Activated CD4-positive, alpha-beta T cell treated with anti-CD3 and anti-CD28 coated beads for 1 hour (primary cell): ENCODE measurements at places on chromosomes 12 and 14.

DNA sequence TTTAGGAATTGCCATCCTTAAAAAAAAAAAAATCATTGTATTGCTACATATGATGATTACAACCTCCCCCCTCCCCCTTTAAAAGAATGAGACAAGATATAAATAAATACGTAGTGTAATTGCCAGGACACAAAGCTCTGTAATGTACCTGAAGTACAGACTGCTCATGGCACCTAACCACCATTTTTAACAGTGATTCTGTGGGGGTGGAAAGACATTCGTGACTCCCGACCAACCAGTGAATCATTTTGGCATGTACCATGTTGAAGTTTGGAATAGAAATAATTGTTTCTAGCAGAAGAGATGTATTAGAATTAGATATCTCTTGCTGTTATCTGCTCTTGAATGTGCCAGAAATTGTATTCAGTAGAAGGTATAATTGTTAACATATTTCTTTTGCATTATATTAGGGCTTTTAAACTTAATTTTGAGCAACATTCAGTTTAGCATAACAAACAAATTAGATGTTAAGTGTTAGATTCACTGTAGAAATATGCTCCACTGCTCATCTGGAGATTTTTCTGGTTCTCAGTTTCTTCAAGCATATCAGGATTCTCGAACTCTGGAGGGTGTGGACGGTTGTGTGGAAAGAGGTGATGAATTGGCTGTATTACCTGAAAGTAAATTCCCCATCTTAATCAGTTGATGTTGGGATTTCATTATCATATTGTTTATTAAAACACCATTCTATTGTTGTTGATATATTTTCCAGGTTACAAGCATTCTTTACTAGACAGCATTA, 31.1 kb downstream of the FRS2 start:
- no peak for DNase-seq

DNA sequence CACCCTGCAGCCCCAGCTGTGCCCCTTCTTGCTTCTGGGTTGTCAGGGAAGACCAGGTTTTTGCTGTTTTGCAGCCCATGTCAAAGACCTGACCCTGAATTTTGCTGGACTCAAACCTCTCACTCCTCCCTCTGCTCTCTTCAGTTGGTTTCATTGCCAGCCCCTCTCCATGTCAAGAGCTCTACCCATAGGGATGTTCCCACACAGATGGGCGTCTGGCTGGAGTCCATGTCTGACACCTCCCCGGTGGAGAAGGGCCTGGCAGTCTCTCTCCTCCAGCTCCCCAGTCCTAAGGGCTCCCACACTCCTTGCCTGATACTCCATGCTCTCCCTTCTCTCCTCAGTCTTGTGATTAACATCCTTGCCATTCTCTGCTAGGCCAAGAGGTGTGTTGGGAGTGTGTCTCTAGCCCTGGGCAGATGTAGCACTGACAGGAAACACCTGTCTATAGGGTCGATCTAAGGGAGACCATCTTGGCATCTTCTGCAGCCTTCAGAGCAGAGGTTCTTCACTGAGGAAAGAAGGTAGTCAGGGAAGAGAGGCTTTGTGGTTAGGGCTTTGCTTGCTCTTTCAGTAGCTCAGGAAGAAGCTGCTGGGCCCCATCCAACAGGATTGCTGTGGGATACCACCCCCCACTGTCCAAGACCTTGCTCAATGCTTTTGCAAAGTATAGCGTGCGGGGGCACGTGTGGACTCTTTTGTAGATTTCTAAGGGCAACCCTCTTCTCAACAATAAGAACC, 4.7 kb downstream of the ASIC1 start:
- no peak for DNase-seq

DNA sequence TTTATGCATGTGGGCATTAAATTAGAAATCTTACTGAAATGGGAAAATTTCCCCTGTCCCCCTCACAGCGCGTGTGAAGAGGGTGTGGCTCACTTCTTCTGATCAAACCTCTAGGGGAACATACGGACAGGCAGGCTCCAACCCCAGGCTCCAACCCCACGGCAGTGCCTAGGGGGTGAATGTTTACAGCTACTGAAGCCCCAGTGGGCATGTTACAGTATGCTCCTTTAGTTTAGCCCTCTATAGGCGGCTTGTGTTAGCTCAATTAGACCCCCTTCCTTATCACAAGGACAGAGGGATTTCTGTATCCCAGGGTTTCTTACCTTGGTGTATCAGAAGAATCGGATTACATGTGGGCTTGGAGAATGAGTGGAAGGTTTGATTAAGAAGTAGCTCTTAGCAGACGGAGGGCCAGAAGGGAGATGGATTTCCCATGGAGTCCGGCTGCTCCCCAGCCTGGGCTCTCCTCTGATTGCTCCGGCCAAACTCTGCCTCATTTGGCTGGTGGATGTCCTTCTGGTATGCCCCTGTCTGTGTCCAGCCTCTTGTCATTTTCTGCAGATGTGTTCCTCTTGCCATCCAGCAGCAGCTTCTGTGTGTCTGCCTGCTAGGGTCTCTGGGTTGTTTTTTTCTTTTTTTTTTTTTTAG, 223.7 kb downstream of the TMTC2 start:
- no peak for DNase-seq

GRCh38 chr14:30553311-30553989, 5.5 kb upstream of the G2E3 start:
- DNase-seq: no peak

- DNase-seq: no peak
These were observed 212.3 kb upstream of the NUDT4 start for GRCh38 chr12:93165384-93165932.

DNA sequence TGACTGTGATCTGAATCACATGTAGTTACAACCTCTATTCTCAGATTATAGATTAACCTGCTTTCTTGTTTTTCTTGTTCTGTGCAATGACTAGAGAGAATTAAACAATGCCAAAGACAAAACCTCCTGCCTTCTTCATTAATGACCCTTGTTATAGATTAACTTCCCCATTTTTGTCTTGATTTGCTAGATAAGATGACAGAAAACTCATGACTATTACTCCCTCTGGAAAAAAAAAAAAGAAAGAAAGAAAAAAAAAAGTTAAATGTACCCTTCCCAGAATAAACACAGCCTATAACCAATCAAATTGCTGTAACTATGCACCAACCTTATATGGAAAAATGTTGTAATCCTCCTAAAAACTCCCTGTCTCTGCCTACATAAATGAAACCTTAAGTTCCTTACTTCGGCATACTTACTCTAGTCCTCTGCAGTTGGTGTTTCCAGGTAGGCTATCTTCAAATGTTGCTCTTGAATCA, 41.1 kb upstream of the PCED1B start:
- DNase-seq: no peak

DNA sequence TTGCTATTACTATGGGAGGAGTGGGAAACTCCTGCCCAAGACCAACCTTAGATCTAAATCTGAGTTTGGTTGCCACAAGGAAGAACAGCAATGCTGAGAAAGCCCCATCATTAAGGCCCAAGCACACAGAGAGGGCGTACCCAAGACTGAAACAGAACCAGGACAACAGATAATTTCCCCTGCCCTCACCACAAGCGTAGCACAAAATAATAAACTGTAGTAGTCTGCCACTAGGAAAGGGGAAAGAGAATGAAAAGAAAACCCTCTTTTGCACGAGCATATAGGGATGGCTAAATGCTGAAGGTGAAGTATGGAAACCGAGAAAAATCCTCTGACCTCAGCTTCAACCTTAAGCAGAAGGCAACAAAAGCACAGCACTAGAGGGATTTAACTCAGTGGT, 76.5 kb upstream of the DHRS4 start:
- no peak for DNase-seq

GRCh38 chr12:2864198-2864597, 7.4 kb upstream of the TEX52 start:
- no peak for DNase-seq

DNA sequence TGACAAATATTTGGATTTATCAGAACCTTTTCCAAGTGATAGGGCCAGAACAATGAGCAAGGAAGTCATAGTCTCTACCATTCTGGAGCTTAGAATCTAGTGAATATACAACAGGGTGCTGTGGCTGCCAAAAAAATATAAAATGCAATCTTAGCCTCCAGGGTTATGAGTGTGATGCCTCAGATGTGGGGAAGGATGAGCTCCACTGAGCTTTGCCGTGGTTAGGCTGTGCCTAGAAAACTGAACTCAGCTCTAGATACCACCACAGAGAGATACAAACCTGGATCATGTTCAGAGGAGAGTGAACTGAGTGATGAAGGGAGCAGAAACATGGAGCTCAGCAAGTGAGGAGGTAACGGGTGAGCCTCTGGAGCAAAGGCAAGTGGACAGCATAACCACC, 138.1 kb upstream of the HIF1A start:
- DNase-seq: no peak

GRCh38 chr12:42977451-42978230, 388.1 kb upstream of the PRICKLE1 start:
- DNase-seq: no peak

DNA sequence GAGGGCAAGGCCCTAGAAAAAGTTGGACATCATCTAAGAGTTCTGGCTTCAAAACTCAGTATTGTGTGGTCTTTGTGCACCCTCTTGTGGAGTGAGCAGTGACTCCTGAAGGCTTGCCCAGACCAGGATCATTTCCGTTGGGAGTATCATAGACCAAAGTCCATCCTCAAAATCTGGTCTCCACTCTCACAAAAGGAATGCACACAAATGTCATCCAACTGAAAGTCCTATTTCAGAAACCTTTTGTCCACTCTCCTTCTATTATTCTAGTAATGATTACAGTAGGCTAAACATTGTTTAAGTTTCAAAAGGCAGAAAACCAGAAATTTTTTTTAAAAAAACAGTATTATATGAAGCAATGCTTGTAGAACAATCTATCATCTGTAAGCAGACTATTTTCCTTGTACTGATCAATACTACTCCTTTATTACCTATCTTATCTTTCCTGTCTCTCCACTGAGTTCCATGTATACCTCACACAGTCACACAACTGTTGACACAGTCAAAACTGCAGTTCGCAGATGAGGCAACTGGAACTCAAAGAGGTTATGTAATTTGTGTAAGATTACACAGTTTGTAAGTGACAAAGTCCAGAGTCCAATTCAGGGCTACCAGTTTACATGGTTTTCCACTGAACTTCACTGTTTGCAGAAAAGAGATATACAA, 41.4 kb downstream of the COX16 start:
- DNase-seq: no peak

DNA sequence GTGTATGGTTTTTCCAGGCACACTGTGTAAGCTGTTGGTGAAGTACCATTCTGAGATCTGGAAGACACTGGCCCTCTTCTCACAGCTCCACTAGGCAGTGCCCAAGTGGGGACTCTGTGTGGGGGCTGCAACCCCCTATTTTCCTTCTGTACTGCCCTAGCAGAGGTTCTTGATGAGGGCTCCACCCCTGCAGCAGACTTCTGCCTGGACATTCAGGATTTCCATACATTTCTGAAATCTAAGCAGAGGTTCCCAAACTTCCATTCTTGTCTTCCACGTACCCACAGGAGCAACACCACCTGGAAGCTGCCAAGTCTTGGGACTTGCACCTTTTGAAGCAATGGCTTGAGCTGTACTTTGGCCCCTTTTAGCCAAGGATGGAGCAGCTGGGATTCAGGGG, 85.2 kb upstream of the PRMT8 start:
- DNase-seq: no peak

GRCh38 chr12:120514002-120514401, 15.0 kb downstream of the COQ5 start:
- DNase-seq: no peak

- no peak for DNase-seq
These were observed 47.2 kb downstream of the MYF5 start for GRCh38 chr12:80763874-80764273.

GRCh38 chr14:77708749-77709148, 846 bp downstream of the SLIRP start:
- no peak for DNase-seq

DNA sequence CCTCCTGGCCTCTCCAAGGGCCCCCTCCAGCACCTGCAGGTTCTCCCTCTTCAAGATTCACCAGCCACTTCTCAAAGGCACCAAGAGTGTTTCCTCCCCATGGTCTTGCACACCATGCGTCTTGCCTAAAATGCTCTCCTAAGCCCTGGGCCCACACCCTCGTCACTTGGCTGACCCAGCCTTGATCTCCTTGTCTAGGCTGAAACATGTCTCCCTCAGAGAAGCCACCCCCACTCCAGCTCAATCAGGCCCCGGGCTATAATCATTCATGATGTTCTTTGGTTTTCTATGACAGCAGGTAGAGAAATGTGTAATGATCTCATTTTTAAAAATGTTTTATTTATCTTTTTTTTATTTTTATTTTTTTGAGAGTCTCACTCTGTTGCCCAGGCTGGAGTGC, 88.1 kb downstream of the EFCAB11 start:
- DNase-seq: no peak

- DNase-seq: no peak
These were observed 44.1 kb downstream of the SMIM41 start for GRCh38 chr12:52123487-52124186.
